ENCODE measurements at places on chromosomes 16 and 17. TPM values are rescaled to one million over a fixed set of nuclear protein-coding genes. Genes with fewer than 3 reads are reported as not detected.

GRCh38 chr17:79991140-79991923 is 44.3 kb downstream of the TBC1D16 start:
- peak; percentile 94 for DNase-seq

- no peak for DNase-seq
These were observed 1.3 kb downstream of the PRSS21 start for GRCh38 chr16:2818272-2818876.

DNA sequence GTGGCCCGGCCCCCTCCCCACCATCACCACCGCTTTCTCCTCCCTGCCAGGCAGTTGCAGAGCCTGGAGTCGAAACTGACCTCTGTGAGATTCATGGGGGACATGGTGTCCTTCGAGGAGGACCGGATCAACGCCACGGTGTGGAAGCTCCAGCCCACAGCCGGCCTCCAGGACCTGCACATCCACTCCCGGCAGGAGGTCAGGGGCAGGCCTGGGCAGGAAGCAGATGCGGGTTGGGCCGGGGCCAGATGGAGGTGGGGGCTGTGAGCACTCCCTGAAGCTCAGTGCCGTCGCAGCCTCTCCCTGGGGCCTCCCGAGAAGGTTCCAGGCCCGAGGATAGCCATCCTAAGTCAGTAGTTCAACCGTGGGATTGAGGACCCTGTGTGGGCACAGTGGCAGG is 14.2 kb upstream of the ADGRG3 start:
- DNase-seq: no peak

DNA sequence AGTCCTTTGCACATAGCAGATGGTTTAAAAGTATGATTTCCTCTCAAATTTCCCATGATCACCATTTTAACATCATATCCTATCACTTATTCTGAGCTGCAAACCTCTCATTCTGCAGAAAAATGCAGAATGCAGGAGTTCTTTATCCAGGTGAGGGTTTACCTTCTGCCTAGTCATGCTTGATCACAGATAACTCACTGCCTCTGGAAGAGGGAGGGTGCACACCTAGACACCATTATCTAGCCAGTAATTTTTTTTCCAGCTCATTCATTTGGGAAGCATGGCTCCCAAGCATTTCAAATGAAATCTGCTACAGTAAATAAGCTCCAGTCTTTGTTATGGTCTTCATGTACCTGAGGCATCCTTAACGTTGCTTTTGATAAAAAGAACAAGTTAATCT is 38.0 kb downstream of the RFFL start:
- no peak for DNase-seq

DNA sequence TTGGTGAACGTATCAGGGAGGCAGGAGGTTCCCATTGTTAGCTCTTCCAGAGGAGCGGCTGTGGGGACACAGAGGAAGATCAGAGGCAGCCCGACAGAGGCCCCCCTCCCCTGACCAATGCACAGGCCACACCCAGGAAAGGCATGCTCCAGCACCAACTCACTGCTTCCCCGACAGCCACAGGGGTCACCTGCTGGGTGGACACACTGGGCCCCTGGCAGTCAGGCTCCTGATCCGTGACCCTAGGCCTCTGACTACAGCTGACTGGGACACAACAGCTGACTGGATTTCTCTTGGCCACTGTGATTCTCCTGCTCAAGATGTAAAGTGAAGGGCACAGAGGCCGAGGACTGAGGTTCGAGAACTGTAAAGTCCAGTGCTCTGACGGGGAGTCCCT is 63.5 kb downstream of the IL21R start:
- no peak for DNase-seq

- DNase-seq: no peak
These were observed 930 bp downstream of the CHMP1A start for GRCh38 chr16:89656435-89657121.

DNA sequence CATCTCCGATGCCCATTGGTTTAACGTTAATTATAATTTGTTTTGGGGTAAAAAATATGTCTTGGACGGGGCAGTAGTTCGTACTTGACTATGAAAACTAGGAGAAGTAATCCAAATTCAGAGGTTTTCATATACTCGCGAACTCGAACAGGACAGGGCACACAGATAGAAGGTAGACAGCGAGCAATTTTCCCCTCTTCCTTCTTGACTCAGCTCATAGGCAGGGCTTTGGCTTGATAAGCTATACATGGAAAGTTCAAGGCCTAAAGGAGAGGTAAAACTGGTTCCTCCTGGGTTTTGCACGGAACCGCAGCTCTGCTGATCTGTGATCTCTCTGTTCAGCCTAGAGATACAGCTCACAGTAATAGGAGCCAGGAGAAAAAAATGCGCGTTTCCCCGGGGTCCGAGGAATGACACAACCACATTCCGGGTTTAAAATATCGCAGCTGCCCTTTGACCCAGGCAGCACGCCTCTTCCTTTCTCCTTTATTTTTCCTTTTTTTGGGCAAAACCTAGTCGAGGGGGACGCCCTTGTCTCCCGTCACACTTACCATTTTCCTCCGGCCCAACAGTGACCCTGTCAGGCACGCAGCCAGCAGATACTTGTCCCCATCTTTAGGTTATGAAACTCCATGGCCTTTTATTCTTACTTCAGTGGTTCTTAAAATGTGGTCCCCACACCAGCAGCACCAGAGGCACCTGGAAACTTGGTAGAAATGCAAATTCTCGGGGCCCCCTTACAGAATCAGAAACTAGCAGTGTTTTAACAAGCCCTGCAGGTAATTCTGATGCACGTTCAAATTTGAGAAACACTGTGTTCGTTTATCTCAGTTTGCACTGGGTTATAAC is 1.7 kb upstream of the LASP1 start:
- DNase-seq: peak; percentile 74

GRCh38 chr16:50576403-50577113 is 28.4 kb downstream of the NKD1 start:
- no peak for DNase-seq

- no peak for DNase-seq
These were observed 345.4 kb downstream of the SOX9 start for GRCh38 chr17:72466199-72466598.

GRCh38 chr16:27824006-27824405 is 239.5 kb downstream of the GSG1L start:
- no peak for DNase-seq

GRCh38 chr17:72470121-72470705 is 349.4 kb downstream of the SOX9 start:
- DNase-seq: no peak

GRCh38 chr17:12554251-12554650 is 111.4 kb upstream of the MYOCD start:
- DNase-seq: no peak

- DNase-seq: no peak
These were observed 2.6 kb downstream of the NUP88 start for GRCh38 chr17:5416901-5417300.

- DNase-seq: no peak
These were observed 20.9 kb downstream of the RPTOR start for GRCh38 chr17:80565343-80566053.

GRCh38 chr17:2707721-2708584 is 3.6 kb downstream of the CLUH start:
- DNase-seq: peak; percentile 69

GRCh38 chr16:50685462-50686063 is 4.5 kb upstream of the SNX20 start:
- DNase-seq: no peak

- no peak for DNase-seq
These were observed 2.0 kb downstream of the CD300LB start for GRCh38 chr17:74529243-74529642.

GRCh38 chr16:67632415-67633172 is 12.3 kb upstream of the CARMIL2 start:
- DNase-seq: no peak

GRCh38 chr16:5336941-5337340 is 239.3 kb upstream of the EEF2KMT start:
- DNase-seq: no peak

- no peak for DNase-seq
These were observed 396.1 kb downstream of the SOX9 start for GRCh38 chr17:72516772-72517399.

DNA sequence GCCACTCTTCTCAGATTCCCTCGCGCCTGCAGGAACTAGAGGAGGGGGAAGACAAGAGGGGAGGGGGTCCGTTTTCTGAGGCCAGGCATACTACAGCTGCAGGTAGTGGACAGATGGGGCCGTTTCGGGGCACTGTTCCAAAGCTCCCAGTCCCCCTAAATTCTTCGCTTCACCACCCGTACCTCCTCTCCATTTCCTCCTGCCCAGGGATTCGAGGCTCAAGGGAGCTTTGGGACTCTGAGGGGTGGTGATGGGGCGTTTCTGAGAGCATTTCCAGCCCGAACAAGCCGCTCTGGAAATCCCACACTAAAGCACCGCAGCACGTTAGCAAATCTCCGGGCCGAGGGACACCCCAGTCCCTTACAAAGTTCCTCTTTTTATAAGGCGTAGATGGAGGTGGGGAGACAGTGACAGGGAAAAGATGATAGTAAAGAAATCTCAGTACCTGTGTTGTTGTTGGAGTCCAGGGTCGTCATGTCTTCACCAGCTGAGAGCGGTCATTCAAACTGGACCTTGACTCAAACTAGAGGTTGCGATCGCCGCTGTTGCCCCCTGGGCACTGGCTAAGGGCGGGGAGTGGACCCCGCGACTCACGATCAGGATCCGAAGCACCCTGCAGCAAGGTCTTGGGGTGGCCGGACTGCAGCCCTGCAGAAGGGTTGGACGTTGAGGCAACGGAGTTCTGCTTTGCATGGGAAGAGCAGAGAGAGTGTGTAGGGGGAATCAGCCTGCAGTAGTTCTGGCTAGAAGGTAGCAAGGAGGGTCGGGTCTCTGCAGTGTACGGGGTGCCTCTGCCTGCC is 570 bp downstream of the NR1D1 start:
- no peak for DNase-seq

- DNase-seq: no peak
These were observed 33.4 kb downstream of the ARHGAP23 start for GRCh38 chr17:38461683-38462082.

DNA sequence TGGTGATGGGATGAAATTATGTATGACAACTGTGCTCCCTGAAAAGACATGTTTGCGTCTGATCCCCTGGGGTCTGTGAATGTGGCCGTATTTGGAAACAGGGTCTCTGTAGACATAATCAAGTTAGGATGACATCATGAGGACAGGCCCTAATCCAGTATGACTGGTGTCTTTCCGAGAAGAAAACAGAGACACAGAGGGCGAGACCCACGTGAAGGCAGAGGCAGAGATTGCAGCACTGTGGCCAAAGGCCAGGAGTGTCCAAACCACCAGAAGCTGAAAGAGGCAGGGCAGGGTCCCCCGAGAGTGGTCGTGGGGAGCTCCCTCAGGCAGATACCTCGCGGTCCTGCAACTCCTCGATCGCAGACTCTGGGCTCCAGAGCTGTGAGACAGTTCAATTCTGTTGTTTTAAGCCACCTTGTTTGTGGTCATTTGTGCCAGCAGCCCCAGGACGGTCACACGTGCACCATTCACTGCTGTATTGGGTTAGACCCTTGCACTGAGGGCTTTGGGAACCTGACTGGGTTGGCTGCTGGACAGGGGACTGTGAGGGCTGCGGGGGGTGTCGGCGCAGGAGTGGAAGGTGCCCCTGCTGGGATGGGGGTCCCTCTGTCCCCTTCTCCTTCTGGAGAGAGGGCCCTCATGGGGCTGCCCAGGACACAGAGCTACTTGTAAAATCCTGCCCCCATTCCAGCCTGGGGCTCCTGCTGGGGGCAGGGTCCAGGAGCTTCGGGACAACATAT is 27.7 kb downstream of the METRNL start:
- no peak for DNase-seq

The SOST gene
- not detected for total RNA-seq

The FAM171A2 gene
- total RNA-seq: 0.21 TPM

The CCL4 gene
- 370 TPM for total RNA-seq

The TCAP gene
- total RNA-seq: 0.83 TPM

The C1QTNF8 gene
- total RNA-seq: not detected

The CENPN gene
- 63.3 TPM for total RNA-seq

The EVI2B gene
- 18.7 TPM for total RNA-seq

The CDT1 gene
- total RNA-seq: 93.2 TPM

The FA2H gene
- total RNA-seq: not detected

The MPO gene
- total RNA-seq: not detected

The ADAP2 gene
- 0.86 TPM for total RNA-seq

The SF3B3 gene
- total RNA-seq: 622 TPM

All from activated CD4-positive, alpha-beta T cell treated with anti-CD3 and anti-CD28 coated beads, Interleukin-2, amount 10 ng/mL, durations not matched to agents 24 days and 14 days (primary cell).